ENCODE measurements at places on chromosomes 16 and 17. TPM values are rescaled to one million over a fixed set of nuclear protein-coding genes. Genes with fewer than 3 reads are reported as not detected.

The TBC1D10B gene
- total RNA-seq = 26.5 TPM

The CDT1 gene
- 33.5 TPM for total RNA-seq

The PDIA2 gene
- 0.58 TPM for total RNA-seq

The SLC13A2 gene
- 0.06 TPM for total RNA-seq

The GUCY2D gene
- not detected for total RNA-seq

The ZNF624 gene
- total RNA-seq = 3.3 TPM

The EFCAB3 gene
- total RNA-seq = not detected

The OR3A3 gene
- total RNA-seq = not detected

The SUPT6H gene
- 78.6 TPM for total RNA-seq

The MAPT gene
- total RNA-seq = 1.7 TPM
